AG09319 (cell line): ENCODE measurements at places on chromosomes 13 and 19.
A peak's percentile ranks its signal among the peaks of the same experiment; 100 is the strongest.

- DNase-seq = no peak
Measured at GRCh38 chr13:45918597-45918996, 67.0 kb upstream of the SIAH3 start.

GRCh38 chr19:33678796-33679585 lies 57.2 kb downstream of the CHST8 start:
- no peak for DNase-seq

DNA sequence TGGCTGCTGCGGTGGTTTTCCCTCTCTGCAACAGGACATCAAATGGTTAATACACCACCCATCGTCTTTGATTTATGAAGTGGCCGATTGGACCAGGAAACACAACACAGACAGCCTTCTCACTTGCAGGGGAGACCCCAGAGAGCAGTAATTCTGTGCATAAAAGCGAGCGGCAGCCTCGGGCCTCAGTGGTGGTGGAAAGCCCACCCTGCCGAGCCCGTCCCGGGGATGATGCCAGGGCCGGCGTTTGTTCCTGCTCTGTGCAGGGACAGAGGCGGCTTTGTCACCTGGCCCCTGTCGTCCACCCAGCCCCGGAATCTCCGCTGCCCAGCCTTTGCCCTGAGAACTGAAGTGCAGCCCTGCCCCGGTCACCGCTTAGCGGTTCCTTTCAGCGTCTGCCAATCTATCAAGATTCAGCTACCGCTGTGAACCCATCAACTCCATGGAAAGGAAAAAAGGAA lies 184.4 kb downstream of the TSHZ3 start:
- DNase-seq = no peak

DNA sequence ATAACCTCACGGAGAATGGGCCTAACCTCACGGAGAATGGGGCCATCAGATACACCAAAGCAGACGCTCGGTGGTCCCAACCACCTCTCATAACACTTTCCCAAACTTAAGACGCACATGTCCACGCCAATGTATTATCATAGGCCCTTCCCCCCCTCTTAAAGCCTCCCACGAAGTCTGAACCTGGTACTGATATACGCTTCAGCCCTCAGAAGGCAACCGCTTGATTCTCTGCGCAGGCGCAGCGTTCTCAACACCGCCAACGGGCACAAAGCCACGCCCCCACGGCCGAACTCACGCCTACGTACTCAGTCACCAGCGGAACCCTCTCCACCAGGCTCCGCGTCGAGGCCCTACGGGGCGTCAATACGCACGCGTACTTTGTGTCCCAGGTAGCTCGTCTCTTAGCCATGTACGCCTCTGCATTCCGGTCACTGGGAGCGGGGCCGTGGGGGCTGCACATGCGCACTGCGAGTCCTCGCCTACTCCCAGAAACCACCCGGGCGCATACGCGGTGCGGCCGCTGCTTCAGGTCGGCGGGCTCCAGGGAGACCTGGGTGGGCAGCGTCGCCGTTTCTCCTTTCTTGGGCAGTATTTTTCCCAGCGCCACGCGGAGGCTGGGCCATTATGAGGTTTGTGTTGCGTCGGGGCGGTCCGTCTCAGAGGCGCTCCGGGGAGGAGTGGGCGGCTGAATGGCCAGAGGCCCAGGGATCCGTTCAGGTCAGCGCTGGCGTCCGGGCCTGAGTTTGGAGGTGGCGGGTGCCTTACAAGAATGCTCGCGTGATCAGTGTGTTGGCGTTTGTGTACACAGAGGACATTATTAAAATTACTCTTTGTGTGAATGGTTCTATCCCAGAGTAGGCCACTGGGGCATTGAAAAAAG lies 25.3 kb downstream of the ZNF582 start:
- peak; percentile 78 for DNase-seq

DNA sequence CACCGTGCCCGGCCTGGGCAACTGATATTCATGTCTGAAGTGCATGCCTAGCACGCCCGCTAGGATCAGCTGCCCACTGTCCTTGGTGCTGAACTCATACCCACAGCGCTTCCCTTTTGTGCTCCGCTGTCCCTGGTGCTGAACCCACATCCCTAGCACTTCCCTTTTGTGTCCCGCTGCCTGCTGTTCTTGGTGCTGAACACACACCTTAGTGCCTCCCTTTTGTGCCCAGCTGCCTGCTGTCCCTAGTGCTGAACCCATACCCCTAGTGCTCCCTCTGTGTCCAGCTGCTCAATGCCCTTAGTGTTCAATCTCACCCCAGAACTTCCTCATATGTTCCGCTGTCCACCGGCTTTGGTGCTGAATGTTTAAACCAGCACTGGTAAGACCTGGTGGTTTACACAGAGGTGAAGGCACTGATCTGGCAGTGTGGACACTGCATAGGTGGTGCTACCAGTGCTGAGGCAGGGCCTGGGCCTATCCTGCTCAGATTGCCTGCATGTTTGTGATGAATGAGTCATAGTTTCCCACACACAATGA lies 26.3 kb upstream of the SIGLEC11 start:
- DNase-seq = peak; percentile 70

DNA sequence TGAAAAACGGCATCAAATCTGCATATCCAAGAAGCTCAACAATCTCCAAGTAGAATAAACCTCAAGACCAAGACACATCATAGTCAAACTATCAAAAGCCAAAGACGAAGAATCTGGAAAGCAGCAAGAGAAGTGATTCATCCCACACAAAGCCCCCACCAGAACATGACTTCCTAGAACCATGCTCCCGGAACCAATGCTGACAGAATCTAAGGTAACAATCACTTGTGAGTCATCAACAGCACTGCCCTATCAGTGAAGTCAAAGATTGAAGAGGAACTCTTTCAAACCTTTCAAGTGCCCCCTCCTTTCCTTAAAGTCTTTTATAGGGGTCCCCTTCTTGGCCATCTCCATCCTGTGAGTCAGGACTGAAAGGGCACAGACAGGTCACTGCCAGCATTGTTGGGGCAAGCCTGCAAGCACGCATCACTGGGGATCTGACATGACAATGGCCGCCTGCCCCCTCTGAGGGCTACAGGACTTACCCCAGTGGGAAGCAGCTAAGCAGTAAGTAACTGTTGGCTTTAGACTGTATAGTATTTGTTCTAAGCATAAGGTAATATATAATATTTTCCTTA lies at the start of gene CCDC70:
TSS of gene CCDC70 (plus strand) at position 247 of the 578 bp plus-strand sequence. CDS start 3,443 bp downstream, outside the sequence.
- DNase-seq = no peak

DNA sequence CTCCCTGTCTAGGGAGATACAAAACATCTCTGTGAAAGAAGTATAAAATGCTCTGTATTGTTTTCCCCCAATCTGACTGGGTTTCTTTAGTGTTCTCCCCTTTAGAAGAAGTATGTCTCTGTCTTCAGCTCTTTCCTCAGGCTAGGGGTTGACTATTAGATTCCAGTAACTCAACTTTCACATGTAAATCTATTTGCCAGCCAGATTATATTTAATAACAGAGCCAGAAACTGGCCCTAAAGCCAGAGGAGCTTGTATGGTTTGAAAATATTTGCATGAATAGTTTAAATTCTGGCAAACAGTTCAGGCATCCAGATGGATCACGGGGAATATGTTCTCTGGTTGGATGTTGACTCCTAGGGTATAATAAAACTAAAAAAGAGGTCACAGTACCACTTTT lies 22.3 kb upstream of the CYSLTR2 start:
- DNase-seq = no peak

GRCh38 chr13:21980049-21980448 lies 309.2 kb downstream of the FGF9 start:
- no peak for DNase-seq

DNA sequence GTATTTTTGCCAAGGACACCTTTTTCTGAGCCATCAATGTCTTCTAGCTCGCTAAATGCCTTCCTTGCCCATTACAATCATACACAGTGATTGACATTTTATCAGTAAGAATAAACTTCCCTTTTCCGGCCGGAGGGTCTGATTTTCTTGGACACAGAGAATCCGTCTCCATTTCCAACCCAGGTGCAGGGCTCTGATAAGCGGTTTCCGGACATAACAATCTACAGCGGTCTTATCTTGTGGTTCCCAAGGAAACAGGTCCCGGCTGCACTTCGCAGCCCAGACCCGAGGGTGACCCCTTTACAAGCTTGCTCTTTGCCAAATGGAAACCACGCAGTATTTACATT lies 5.1 kb upstream of the ZNF77 start:
- no peak for DNase-seq

- DNase-seq = no peak
Measured at GRCh38 chr19:18908917-18909619, 10.1 kb downstream of the COPE start.

DNA sequence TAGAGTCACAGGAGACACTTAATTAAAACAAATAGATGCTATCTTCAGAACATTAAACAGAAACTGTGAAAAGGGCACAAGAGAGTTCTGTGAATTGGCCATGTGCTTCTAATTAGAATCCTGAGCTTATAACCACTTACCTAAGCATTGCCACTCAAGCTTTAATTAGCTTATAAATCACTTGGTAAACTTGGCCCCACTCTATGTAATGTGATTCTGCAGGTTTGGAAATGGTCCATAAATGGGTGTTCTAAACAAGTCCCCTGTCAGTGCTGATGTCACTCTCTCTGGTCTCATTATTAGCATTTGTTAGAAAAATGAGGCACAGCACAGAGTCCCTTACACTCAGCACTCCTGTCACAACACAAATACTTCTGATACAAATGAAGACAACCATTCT lies 18.0 kb downstream of the ZNF91 start:
- DNase-seq = no peak

- no peak for DNase-seq
Measured at GRCh38 chr19:11180346-11180745, 17.0 kb downstream of the KANK2 start.

- no peak for DNase-seq
Measured at GRCh38 chr13:71285700-71286099, 581.3 kb downstream of the DACH1 start.

DNA sequence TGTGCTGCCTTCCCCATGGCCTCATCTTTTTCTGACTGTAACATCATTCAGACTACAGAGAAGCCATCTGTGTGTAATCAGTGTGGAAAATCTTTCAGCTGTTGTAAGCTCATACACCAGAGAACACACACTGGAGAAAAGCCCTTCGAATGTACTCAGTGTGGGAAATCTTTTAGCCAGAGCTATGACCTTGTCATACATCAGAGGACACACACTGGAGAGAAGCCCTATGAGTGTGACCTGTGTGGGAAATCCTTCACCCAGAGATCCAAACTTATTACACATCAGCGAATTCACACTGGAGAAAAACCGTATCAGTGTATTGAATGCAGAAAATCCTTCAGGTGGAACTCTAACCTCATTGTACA lies 17.2 kb upstream of the ZNF8 start:
- no peak for DNase-seq

GRCh38 chr19:10044390-10044789 lies 31.1 kb downstream of the RDH8 start:
- no peak for DNase-seq

DNA sequence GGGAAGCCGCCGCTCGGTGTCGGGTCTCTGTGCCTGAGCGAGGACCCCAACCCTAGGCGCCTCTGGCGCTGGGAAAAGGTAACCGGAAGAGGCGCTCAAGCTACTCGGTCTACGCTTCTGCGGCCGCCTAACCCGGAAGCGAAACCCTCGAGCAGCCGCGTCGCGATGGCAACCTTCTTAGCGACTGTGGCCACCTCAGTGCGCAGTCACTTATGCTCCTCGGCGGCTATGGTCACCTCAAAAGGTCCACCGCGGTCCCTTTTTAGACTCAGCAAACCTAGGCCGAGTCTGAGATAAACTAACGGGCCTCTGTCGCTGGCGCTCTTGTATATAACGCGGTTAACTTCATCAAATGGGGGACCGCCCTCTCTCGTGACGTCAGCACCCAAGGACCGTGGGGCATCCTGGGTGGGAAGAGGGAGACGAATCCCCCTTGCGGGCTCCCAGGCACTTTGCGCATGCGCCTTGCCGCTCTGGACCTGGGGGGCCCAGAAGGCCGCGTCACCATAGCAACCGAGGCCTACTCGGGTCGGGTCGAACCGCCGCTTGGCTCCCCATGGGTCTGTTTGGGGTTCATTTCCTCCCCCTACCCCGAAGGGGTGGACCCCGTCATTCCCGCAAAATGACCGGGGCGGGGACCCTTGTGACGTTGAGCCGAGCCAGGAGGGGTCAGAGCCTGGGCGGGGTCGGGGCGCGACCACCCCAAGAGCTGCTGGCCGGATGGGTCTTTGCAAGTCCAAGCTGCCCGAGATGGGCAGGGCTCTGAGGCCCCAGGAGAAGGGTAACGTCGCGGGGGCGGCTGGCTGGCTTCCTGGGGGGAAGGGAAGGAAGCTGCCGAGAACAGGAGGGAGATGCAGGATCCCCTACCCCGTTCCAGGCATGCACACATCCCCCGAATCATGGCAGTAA lies at the start of gene GTF2F1:
TSS of gene GTF2F1 (minus strand) at position 91 of the 909 bp plus-strand sequence. CDS start 169 bp downstream, outside the sequence.
- DNase-seq = peak; percentile 92

DNA sequence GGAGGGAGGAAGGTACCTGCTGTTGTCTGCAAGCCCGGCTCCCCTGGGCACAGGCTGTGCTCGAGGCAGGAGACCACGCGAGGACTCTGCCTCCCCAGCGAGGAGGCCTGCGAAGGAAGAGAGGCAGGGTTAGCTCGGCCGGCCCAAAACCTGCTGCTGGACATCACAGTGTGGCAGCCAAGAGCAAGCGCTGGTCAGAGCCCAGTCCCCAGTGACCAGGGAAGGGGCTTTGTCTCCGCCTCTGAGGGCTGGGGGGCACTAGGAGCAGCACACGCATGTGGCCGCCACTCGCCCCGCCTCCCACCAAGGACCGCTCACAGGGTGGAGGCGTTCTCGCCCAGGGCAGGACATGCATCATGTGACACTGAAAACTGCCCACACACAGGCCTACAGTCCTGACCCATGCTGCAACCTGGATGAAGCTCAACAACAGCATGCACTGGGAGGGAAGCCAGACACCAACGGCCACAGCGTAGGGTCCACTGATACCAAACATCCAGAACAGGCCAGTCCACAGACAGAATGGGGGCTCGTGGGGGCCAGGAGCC lies 8.5 kb downstream of the MIER2 start:
- no peak for DNase-seq

- DNase-seq = no peak
Measured at GRCh38 chr19:810883-811489, 10.8 kb downstream of the PLPPR3 start.

DNA sequence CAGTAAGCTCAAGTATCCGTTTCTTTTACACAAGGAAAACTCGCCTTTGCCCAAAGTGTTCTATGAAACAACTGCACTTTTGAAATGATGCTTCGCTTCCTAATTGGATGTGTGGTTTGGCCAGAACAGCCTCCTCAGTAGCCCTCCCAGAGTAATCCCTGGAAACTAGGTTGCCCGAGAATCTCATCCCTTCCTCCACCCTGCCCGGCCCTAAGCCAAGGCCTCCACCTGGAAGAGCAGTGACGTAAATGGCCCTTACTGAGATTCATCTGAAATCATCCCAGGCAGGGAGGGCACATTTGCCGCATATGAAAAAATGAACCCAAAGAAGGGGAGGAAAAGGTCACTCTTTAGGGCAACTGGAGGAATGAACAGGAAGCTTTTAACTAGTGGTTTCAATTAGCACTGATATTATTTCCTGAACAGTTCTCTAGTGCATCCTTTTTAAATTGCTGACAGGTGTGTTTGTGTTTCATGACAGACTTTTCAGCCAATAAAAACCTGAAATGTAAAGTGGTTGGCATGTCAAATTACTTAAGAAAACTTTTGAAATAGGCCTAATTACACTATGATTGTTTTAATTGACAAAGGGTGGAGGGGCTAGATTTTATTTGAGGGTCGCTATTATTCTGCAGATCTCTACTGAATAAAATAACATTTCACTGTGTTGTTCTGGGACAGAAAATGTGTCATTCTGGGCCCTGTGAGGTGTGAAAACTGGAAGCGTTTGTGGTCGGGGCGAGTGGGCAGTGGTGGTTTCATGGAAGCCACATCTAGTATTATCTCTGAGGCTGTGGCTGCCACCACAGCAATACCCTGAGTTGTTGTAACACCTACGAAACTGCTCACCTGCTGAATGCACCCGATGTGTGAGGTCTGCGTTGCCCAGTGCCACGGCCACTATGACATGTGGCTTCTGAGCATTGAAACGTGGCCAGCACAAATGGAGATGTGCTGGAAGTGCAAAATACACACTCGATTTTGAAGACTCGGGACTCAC lies 112.1 kb downstream of the ZIC5 start:
- no peak for DNase-seq
